A172 (cell line): ENCODE measurements at places on chromosomes 4 and X. TPM values are rescaled to one million over a fixed set of nuclear protein-coding genes. Genes with fewer than 3 reads are reported as not detected.

Gene BMX
- total RNA-seq = 0.07 TPM in 1 of 2 replicates, not detected in the other

Gene CLIC2
- 2.6 and 4.8 TPM in 2 replicates for total RNA-seq

Gene MAGEB6
- total RNA-seq = not detected in 2 replicates

Gene GDPD2
- total RNA-seq = 0.07 and 0.12 TPM in 2 replicates

Gene SLC7A11
- total RNA-seq = 23.8 and 61.0 TPM in 2 replicates

Gene CT45A3
- total RNA-seq = not detected in 2 replicates

Gene TRPC3
- total RNA-seq = 0.57 and 0.98 TPM in 2 replicates

Gene HSFX4
- total RNA-seq = not detected in 2 replicates

Gene PRKG2
- total RNA-seq = 0.02 and 0.05 TPM in 2 replicates

Gene MAGEB17
- 0.55 TPM in 1 of 2 replicates, not detected in the other for total RNA-seq

Gene VCX
- total RNA-seq = 2.8 and 9.0 TPM in 2 replicates

Gene ADGRG4
- not detected in 2 replicates for total RNA-seq

Gene BTK
- total RNA-seq = not detected in 2 replicates

Gene FAM9B
- not detected in 2 replicates for total RNA-seq

Gene HTN1
- total RNA-seq = not detected in 2 replicates

Gene IL13RA1
- total RNA-seq = 38.9 and 41.9 TPM in 2 replicates

Gene HPGDS
- not detected in 2 replicates for total RNA-seq

Gene NOX1
- not detected in 2 replicates for total RNA-seq

Gene GAGE12E
- total RNA-seq = not detected in 2 replicates

Gene TIMM8A
- 1.8 and 3.4 TPM in 2 replicates for total RNA-seq

Gene GPR119
- total RNA-seq = not detected in 2 replicates
